ENCODE measurements at places on chromosomes 4 and X.
A peak's percentile ranks its signal among the peaks of the same experiment; 100 is the strongest.

DNA sequence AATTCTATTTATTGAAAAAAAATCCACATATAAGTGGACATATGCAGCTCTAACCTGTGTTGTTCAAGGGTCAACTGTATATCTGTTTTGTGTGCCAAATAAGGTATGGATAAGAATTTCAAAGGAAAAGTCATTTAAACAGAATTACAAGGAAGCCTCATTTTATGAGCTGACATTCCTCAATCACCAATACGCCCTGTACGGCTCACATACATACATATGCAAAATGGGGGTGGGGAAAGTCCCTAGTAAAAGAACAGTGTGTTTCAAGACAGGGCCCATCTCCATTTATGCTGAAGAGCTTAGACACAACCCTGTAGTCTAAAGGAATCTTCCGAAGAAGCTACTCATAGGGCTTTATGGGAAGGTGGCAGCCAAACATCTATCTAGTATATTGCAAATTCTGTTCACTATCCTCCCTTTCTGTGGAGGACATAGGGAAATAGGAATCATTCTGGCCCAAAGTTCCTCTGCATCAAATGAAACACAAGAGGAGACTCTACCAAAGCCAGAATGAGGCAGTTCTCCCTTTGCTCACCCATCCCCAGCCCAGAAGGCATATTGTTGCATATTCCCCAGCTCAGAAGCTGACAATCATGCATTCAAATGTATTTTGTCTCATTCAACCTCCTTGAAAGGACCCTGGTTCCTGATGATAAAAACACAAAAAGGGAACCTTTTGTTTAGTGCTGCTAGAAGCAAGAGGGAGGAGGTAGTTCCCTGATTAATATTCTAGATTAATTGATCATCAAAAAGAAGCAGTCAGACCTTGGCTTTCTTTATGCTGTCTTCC lies 13.7 kb upstream of the ZBTB33 start:
- DNase-seq = no peak

DNA sequence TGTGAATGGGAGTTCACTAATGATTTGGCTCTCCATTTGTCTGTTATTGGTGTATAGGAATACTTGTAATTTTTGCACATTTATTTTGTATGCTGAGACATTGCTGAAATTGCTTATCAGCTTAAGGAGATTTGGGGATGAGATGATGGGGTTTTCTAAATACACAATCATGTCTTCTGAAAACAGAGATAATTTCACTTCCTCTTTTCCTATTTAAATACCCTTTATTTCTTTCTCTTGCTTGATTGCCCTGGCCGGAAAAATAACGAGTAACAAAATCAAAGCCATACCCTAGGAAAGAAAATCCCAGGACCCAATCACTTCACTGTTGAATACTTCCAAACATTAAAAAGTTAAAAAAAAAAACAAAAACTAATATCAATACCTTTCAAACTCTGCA lies 67.7 kb upstream of the UGT2B4 start:
- no peak for DNase-seq

- DNase-seq = peak; percentile 52
Measured at GRCh38 chr4:163544407-163545038, 50.0 kb downstream of the TMA16 start.

- DNase-seq = no peak
Measured at GRCh38 chr4:39047681-39048080, 14.4 kb upstream of the KLHL5 start.

- DNase-seq = no peak
Measured at GRCh38 chrX:55143621-55144020, 54.8 kb downstream of the PAGE2 start.

GRCh38 chr4:17558941-17559708 lies 17.9 kb upstream of the LAP3 start:
- DNase-seq = no peak

DNA sequence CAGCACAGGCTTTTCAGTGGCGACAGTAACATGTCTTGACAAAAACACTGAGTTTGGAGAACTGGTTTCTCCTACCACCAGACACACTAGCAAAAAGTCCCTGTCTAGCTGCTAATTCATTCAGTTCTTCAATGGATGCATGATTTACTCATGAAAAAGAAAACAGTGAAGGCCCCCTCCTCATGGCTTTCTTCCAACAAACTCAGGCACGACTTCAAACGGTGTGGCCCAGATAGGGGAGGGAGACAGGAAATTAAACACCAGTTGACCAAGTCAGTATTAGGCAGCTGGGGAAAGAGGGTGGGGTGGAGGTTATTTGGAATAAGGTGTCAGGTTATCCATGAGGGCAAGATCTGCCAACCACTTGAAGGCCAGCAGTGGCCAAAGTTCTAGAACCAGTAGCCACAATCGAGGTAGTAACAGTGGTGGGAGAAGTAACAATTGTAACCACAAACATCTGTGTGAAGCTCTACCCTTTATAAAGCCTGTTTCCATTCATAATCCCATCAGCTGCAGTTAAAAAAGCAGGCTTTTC lies 60.2 kb downstream of the SEPSECS start:
- DNase-seq = no peak

DNA sequence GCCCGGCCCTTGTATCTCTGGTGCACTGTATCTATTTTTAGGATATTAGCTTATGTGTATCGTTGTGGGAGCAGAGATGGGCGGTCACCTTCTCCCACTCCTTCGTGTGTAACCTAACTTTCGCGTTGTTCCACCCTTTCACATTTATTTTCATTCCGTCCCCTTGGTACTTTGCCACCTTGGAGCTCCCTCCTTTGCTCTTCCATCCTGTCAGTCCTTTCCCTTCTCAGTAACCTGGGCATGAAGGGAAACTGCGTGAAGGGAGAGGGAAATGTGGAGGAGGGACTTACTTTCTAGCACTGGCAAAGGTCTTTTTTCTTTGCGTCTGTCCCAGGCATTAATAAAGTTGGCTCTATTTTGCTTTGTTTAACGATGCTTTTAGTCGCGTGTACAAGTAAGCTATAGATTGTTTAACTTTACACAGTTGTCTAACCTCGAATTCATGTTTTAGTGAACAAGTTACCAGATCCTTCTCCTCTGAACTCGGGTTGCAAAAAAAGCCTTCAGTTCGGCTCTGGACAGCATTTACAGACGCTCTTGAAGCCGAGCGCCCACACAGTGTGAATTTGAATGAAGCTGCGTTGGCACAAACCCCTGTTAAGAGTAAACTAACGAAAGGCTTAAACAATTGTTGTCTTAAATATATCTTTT lies 3.9 kb downstream of the PCDH10 start:
- no peak for DNase-seq

GRCh38 chrX:120380699-120381098 lies 18.8 kb downstream of the ATP1B4 start:
- no peak for DNase-seq

GRCh38 chr4:150217192-150217591 lies 138.9 kb downstream of the DCLK2 start:
- no peak for DNase-seq

GRCh38 chrX:2960861-2961515 lies 31.8 kb upstream of the ARSD start:
- DNase-seq = no peak

- DNase-seq = no peak
Measured at GRCh38 chr4:33780952-33781791, 2463.1 kb downstream of the ARAP2 start.

DNA sequence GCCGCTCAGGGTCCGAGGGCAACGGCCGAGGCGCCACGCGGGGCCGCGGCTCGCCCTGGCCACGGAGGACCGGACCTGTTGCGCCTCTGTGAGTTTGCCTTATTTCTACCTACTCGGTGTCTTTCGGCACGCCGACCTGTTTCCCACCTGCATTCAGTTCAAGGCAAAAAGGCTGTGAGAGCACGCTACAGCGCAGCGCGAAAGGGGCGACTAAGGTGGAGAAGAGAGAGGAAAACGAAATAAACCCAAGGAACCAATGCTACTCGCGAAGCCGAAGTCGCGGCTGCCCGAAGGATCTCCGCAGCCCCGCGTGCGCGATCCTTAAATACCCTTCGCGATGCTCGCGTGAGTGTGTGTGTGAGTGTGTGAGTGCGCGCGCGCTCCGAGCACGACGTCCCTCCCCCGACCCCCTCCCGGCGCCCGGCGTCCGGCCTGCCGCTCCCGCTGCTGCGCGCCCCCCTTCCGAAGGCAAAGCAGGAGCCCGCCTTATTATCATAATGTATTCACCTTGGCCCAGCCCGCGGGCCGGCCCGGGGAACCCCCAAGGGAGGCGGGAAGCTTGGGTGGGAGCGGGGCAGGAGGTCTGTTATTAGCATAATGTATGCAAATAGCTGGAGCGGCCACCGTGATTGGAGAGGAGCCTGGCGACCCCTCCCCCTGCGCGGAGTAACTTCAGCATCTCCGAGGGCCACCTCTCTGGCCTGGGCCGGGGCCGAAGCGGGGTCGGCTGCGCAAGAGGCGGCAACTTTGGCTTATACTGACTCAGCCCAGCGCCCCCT lies at the start of gene COL25A1:
Gene COL25A1, minus strand, starts transcription at position 298 of the 779 bp plus-strand sequence.
- DNase-seq = peak; percentile 40

DNA sequence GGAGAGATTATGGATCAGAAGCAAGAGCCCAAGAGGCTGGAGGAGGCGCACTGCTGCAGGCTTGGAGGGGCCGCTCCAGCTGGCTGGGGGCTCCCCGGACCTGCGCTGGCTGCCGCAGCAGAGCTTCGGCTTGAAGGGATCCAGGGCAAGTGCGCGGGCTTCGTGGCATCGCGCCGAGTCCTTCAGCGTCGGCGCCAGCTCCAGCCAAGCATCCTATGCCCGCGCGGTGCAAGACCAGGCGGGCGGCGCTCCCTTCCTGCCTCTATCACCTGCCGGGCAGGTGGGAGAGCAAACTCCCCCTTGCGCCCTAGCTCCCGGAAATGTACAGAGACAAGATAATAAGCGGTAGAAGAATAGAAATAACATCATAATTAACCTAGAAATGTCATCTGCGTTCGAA lies 10.5 kb upstream of the UCP1 start:
- no peak for DNase-seq

DNA sequence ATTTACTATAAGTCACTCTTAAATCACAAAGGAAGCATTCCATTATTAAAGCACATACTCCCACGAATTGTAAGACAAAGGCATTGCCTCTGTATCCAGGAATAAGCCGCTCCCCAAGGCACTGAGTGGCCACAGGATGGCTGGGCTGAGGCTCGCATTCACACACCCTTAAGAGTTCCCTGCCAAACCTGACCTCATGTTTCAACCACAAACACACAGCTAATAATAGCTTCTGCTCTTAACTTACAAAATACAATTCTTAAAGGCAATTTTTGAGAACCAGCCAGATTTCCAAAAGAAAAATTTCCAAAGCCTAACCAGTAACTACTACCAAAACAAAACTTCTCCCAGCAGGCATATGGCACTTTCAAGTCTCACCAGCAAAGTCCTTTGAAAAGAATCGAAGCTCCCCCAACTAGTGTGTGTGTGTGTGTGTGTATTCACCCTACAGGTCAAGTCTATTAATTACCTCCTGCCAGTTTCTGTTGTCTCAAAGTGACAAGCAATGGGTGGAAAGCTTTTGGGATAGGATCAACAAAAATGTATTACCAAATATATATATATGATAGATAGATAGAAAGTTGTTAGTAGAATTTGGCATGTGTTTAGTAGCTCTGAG lies 36.0 kb downstream of the ARHGAP6 start:
- DNase-seq = no peak

GRCh38 chr4:164948975-164949374 lies 28.5 kb downstream of the TRIM61 start:
- DNase-seq = no peak

GRCh38 chr4:2276581-2277325 lies 14.8 kb upstream of the MXD4 start:
- DNase-seq = no peak

DNA sequence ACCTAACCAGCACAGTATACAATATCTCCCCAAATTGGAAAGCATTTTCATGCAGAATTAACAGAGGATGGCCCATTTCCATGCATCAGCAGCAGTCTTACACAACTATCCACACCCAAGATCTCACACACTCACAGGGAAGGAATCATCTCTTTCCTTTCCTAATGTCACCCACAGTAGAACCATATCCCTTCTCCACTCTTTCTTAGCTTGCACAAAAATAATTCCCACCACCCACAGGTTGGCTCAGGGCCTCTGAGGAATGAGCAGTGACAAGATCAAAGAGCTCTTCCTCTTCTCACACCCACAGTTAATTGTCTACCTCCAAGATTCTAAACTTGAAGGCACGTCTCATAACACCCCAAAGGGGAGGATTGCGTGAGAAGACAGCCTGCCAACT lies 217.7 kb upstream of the VEGFC start:
- no peak for DNase-seq

GRCh38 chr4:150131581-150132228 lies 53.5 kb downstream of the DCLK2 start:
- no peak for DNase-seq

DNA sequence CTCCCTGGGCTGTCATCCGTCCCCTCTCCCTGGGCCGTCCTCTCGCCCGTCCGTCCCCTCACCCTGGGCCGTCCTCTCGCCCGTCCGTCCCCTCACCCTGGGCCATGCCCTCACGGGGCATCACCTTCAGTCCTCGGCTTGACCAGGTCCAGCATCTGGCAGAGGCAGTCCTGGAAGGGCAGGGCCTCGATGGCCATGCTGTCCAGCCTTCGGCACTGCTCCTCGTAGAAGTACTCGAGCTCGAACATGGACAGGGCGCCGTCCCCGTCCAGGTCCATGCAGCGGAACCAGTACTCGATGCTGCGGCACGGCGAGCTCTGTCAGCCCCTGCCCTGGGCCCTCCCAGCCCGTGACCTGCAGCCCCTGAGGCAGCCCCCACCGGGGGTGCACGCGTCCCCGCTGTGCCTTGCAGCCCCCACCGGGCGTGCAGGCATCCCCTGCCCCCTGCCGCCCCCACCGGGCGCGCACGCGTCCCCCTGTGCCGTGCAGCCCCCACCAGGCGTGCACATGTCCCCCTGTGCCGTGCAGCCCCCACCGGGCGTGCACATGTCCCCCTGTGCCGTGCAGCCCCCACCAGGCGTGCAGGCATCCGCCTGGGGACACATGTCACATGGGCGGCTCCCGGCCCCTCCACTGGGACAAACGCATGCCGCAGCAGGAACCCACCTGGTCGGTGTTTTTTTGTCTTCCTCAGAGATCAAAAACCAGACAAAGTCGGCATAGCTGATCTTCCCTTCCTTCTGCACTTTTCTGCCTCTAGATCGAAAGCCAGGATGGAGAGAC lies 22.2 kb upstream of the GTPBP6 start:
- no peak for DNase-seq

GRCh38 chr4:97507587-97508245 lies 635.6 kb downstream of the STPG2 start:
- no peak for DNase-seq

- no peak for DNase-seq
Measured at GRCh38 chr4:52655506-52655905, 3.6 kb downstream of the USP46 start.

GRCh38 chr4:26287756-26288155 lies 33.1 kb upstream of the RBPJ start:
- no peak for DNase-seq

GRCh38 chrX:65127842-65128241 lies 151.6 kb upstream of the ZC4H2 start:
- no peak for DNase-seq

- no peak for DNase-seq
Measured at GRCh38 chr4:117328333-117328732, 243.0 kb upstream of the TRAM1L1 start.

- no peak for DNase-seq
Measured at GRCh38 chr4:183905081-183905592, at the start of gene STOX2. Gene STOX2 (plus strand): TSS chr4:183905307. CDS start chr4:183906791, 1,484 bp downstream.

GRCh38 chrX:107766470-107767150 lies 9.0 kb downstream of the TSC22D3 start:
- no peak for DNase-seq

Data from stimulated activated CD4-positive, alpha-beta T cell treated with anti-CD3 and anti-CD28 coated beads, Interleukin-12 subunit alpha, Interleukin-12 subunit beta, amount 100 ng/mL, for 4 hours (primary cell).